ENCODE measurements at places on chromosomes 4 and X.
A peak's percentile ranks its signal among the peaks of the same experiment; 100 is the strongest.

GRCh38 chrX:40418146-40418812 is 162.5 kb upstream of the ATP6AP2 start:
- peak; percentile 15 for DNase-seq

DNA sequence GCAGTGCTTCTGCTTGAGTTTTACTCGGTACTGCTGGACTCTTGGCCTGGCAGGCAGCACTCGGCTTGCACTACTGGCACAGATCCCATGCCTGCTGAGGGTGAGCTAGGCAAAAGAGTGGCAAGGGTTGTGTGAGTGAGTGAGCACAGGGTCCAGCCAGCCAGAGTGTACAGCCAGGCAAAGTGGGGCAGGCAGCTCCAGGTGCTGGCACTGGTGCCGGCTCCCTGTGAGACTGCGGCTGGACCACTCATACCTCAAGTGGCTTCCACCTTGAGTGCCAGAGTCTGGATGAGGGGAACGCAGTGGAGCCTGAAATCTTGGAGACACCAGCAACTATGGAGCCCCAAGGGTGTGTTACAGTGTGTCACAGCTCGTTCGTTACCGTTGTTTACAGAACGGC is 1451.9 kb upstream of the AGA start:
- DNase-seq = no peak

GRCh38 chrX:40167850-40168479 is 70.2 kb upstream of the BCOR start:
- no peak for DNase-seq

GRCh38 chr4:74474345-74475090 is 29.6 kb downstream of the AREG start:
- no peak for DNase-seq
